ENCODE measurements at places on chromosomes 3 and 15.

GRCh38 chr15:44340410-44340809 is 51.9 kb downstream of the GOLM2 start:
- DNase-seq, result no peak

DNA sequence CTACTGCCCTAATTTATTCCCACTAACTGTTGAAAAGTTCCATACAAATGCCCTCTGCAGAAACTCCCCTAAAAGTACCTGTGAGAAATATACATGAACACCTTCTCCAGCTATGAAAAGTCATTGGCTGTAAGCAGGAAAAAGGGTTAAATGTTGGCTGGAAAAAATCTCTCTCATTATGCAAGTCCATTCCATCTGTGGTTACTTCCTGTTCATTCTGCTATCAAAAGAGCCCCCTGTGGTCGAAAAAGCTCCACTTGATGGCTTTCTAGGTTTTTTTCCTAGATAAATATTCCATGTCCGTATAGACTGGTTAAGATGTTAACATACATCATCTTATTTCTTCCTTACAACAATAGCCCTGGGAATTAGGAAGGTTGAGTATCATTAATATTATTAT is 56.2 kb upstream of the AKAP13 start:
- DNase-seq, result no peak

DNA sequence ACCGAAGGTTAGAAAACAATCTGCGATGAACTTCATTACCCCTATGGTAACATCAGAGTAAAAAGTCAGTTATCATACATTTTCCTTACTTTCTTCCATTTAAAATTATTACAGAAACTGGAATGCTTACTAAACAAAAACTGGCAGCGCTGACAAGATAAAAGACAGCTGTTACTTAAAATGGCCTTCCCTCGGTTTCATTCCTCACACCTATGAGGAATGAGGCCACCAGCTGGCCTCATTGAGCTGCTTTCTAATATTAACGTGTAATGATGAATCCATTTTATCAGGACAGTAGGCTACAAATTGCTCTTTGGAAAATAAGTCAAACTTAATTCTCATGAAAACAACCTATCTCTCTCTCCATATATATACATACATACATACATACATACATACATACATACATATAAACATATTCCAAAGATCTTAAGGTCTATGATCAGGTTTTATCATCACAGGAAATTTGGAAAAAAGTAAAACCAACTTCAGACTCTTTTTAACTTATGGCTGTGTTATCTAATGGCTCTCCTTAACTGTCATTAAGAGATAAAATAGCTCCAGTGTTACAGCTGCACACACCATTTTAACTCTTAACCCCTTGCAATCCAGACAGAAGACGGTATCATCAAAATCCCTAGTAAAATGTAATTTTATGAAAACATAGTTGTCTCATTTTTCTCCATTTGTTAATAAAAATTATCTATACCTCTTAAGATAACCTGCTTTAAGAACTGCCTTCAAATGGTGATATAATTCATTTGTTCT is 5.2 kb downstream of the CCNL1 start:
- DNase-seq, result no peak

DNA sequence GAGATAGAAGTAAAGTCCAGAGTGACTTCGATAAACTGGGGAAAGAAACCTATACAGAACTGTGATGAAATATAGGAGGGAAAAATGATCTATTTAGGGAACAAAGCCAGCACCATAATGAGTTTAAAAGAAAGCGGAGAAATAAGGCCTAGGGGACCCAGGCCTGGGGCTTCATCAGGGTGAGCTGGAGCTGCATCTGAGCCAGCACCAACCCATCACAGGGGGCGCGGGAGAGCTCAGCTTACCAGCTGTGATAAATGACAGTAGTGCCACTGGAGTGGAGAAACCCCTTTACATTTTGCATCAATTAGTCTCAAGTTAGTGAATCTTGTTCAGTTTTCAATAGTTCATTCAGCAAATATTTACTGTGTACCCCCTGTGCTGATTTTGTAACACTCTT is 21.3 kb downstream of the PODXL2 start:
- DNase-seq, result no peak

DNA sequence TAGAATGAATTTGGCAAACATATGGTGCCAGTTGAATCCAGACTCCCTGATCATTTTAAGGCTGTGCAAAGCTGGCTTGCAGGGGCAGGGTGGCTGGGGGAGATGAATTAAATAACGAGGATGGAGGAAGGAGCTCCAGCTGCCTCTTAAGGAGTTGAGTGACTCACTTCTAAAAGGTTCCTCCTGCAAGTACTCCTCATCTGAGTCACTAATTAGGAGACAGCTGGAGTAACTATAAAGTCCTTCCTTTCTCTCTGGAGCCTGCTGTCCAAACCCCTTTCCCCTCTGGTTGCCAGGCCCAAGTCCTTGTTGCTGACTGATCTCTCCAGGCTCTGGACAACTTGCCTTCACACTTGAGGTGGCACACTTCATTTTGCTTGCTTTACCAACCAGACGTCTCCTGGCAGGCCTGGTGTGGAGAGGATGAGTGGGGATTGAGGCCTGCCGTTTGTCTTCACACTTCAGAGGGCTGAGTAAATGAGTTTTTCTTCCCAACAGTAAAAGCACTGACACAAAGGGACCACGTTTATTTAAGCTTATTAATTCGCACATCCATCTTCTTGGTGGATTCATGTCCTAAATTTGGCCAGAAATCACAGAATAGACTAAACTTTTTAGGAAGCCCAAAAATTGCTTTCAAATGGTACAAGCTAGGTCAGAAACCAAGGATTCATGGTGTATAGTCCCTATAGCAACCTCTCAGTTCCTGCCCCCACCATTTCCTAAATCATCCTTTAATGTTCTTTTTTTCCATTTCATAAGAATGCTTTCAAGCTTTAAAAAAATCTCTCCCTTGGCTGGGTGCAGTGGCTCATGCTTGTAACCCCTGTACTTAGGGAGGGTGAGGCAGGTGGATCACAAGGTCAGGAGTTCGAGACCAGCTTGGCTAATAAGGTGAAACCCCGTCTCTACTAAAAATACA is 90.5 kb upstream of the MYRIP start:
- no peak for DNase-seq

DNA sequence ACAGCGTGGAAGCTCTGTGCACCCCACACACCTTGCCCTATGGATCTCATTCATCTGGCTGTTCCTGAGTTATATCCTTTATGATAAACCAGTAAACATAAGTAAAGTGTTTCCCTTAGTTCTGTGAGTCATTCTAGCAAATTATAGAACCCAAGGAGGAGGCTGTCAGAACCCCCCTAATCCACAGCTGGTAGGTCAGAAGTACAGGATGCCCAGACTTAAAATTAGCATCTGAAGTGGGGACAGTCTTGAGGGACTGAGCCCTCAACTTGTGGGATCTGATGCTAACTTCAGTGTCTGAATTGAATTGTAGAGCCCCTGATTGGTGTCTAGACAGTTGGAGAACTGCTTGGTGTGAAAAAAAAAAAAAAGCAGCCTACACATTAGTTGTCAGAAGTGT is 75.1 kb downstream of the B3GNT5 start:
- no peak for DNase-seq

GRCh38 chr3:59456852-59457485 is 407.1 kb upstream of the CFAP20DC start:
- DNase-seq, result no peak

DNA sequence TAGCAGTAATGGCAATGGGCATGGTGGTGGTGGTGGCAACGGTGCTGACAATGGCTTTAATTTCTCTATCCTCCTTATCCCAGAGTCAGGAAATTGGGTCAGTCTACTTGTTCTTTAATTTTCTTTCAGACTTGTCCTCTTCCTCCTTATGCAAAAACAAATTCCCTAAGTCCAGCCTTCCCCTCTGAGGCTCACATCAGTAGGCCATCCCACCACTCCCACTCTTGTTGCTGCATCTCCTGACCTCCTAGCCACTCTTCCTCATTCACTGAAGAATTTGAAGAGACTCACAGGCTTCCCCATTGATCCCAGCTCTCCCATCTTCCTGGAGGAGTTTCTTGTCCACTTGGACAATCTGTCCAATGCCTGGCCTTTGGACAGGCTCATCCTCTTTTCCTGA is 19.9 kb downstream of the DNAJB8 start:
- DNase-seq, result no peak

DNA sequence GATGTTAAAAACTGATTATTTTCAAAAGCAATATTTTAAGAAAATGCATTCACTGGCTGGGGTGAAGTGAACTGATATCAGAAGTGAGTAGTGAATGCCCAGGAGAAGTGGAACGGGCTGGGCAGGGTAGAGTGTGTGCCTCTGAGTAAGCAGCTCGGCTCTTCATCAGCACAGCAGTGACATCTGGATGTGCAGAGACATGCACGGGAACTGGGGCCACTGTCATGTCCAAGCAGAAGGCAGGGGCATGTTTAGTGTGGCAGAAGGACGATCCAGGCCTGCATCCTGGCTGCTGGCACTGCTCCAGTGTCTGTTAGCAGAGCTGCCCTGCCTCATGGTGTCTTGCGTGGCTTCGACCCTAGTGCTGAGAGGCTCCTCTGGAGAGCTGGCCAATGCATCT is 305.6 kb upstream of the LRRFIP2 start:
- no peak for DNase-seq

GRCh38 chr15:58574631-58575030 is 142.8 kb downstream of the LIPC start:
- no peak for DNase-seq

DNA sequence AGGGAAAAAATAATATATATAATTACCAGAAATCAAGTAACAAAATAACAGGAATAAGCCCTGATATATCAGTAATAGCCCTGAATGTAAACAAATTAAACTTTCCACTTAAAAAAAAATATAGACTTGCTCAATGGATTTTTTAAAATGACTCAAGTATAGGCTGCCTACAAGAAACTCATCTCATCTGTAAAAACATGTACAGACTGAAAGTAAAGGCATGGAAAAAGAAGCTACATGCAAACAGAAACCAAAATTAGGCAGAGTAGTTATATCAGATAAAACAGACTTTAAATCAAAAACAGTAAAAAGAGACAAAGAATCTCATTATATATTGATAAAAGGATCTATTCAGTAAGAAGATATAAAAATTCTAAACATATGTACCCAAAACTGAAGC is 82.4 kb upstream of the STT3B start:
- DNase-seq, result no peak

DNA sequence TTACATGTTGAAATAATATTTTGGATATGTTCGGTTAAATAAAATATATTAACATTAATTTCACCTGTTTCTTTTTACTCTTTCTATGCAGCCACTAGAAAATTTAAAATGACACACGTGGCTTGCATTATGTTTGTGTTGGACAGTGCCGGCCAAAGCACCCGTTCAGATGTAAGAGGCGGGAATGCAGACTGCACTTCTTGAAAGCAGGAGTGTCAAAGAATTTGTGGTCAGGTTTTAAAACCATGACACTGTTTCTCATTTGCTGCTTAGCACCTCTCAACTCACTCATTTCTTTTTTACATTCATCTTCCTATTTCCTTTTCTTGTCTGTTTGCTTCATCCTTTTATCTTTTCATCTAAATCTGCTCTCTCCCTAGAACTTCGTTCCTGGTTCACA is 35.3 kb upstream of the MINAR1 start:
- DNase-seq, result no peak

- no peak for DNase-seq
Measured at GRCh38 chr3:112767777-112768176, 78.9 kb downstream of the CD200R1L start.

GRCh38 chr3:45170096-45170495 is 23.9 kb upstream of the CDCP1 start:
- DNase-seq, result no peak

DNA sequence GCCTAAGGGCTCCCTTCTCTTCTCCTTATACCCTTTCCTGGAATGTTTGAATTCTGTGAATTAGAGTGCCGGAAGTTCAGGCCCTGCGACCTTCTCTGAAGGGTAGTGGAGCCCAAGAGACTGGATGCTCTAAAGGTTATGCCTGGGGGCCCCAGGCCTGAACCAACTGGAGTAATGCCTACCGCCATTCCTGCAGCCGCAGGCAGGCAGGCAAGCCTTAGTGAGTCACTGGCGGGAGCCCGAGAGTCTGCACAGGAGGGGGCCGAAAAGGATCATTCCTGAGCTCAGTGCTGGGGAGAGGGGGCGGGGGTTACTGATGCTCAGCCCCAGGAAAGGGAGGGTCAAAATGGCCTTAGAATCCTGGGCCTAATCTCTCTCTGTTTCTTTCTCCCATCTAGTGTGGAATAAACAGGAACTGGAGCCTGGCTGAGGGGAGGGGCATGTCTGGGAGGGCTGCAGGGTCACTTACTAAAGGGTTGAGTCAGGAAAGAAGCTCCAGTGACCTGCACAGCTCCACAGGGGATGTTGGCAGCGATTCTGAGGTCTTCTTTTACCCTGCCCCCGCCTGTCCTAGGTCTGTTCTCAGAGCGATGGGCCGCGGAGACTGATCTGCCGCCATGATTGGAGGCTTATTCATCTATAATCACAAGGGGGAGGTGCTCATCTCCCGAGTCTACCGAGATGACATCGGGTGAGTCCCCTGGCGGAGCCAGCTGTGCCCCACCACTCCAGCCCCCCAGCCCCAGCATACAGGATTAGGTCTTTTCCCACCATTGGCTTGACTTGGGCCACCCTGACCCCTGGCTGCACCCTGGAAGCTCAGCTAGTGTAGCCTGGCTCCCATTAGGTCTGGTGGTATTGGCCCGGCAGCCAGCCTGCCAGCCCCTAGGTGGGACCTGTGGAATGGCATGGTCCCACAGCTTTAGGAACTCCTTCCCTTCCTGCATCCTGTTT is 2.0 kb downstream of the AP2M1 start:
- DNase-seq, result peak; percentile 69

DNA sequence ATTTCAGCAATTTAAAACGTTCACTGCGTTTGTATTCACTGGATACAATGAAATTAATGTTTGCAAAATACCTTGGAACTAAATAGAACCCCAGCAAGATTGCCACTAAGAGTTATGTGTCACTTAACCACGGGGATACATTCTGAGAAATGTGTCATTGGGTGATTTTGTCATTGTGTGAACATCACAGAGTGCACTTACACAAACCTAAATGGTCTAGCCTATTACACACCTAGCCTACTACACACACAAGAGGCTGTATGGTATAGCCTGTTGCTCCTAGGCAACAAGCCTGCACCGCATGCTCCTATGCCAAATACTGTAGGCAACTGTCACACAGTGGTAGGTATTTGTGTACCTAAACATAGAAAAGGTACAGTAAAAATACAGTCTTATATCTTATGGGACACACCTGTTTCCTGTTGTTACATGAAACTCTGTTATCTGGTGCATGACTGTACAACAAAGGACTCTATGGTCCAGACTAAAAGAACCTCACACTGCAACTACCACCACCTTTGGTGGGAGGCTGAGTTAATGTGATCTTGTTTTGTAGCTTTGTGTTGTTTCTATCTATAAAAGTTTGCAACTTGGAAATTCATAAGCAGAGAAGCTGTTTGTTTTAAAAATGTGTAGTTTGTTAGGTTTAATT is 92.2 kb upstream of the NTRK3 start:
- DNase-seq, result no peak
